ENCODE measurements at places on chromosomes 7 and 10.
A peak's percentile ranks its signal among the peaks of the same experiment; 100 is the strongest.

DNA sequence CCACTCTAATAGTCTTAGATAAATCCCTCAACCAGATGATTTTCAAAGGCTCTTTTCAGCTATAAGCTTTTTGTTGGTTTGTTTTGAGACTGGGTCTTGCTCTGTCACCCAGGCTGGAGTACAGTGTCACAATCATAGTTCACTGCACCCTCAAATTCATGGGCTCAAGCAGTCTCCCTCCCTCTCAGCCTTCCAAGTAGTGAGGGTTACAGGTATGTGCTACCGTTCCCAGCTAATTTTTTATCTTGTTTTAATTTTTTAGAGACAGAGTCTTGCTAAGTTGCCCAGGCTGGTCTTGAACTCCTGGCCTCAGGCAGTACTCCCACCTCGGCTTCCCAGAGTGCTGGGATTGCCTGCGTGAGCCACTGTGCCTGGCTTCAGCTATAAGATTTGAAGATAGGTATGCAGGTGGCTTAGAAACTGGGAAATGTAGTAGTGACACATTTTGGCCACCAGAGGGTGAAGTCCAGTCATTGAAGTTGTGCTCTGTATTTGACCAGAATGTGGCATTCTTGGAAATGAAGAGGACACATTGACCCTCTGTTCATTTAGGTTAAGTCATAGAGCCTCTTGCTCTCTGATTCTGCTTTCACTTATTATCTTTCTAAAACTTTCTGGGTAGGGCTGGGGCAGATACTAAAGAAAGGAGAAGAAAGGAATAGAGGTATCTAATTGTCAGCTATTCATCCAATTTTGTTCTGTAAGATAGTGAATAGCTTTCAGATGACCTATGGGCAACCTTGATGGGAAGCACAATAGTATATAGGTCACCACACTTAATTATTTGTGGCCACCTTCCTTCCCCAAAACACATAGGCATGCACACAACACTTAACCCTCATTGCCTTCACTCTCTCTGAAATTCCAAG is 36.0 kb downstream of the R3HCC1L start:
- DNase-seq: no peak

- DNase-seq: no peak
These were observed 84.5 kb upstream of the SMNDC1 start for GRCh38 chr10:110389255-110389654.

GRCh38 chr7:5502721-5503243 is 79.1 kb upstream of the TNRC18 start:
- no peak for DNase-seq

DNA sequence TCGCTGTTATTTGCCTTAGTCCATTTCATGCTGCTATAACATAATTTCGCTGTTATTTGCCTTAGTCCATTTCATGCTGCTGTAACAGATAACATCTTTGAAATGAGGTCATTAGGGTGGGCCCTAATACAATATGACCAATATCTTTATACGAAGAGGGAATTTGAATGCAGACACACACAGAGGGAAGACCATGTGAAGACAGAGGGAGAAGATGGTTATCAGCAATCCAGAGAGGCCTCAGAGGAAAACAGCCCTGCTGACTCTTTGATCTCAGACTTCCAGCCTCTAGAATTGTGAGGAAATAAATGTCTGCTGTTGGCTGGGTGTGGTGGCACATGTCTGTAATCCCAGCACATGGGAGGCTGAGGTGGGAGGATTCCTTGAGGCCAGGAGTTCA is 404.9 kb downstream of the TYW1 start:
- no peak for DNase-seq

DNA sequence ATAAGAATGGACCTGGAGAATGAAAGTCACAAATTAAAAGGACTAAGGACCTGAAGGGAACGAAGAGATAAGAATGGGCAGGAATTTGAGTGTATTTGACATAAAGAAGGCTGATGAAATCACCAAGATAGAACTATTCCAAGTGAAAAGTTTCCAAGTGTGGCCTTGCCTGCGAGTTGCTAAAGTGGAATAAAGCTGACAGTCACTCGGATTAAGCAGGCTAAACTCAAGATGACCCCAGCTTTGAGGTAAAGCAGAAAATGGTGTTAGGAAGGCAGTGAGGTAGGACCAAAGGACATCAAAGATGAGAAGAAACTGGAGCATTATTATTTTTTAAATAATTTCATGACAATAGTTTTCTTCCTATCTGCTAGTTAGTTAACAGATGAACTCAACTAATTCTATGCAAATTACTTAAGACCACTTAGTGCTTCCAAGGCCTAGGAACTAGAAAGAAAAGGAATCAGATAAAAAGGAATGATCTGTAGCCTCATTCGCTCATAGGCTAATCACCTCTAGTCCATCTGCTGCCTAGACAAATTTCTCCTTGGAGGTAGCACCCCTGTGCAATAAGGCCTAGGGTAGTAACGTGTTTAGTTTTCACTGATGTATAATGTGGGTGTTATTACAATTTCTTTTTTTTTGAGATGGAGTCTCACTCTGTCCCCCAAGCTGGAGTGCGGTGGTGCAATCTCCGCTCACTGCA is 34.5 kb downstream of the EZH2 start:
- no peak for DNase-seq

DNA sequence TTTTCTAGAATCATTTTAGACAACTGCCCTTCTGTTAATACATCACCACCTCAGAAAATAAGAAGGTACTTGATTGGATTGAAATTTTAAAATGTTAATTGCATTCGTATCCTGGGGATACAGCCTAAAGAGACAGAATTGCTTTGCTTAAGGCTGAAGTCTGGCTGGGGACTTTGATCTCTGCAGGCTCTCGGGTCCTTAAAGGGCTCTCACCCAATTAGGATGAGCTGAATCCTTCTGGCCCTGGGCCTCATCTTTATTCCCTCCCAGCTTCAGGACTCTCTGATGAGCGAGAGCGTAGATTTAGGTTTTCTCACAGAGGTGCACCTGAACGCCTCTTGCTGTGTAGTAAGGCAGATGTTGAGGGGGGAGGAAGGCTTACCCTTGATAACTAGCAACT is 475.3 kb upstream of the C7orf33 start:
- no peak for DNase-seq

- no peak for DNase-seq
These were observed 66.6 kb upstream of the IGFBP3 start for GRCh38 chr7:45987521-45988290.

DNA sequence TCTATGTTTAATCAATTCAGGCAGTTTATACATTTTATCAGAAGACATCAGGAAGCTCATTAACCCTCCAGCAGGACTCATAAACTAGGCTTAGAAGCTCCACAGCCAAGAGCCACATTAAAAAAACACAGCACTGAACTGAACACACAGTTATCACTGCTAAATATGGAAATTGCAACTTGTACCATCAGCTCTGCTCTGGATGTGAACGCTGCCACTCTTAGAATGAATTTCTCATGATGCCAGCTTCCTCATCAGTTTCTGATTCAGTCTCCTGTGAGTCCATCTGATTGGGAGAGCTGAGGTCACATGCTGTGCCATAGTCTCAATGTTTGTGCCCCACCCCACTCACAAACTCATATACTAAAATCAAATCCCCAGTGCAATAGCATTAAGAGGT is 17.1 kb upstream of the ING3 start:
- DNase-seq: no peak

DNA sequence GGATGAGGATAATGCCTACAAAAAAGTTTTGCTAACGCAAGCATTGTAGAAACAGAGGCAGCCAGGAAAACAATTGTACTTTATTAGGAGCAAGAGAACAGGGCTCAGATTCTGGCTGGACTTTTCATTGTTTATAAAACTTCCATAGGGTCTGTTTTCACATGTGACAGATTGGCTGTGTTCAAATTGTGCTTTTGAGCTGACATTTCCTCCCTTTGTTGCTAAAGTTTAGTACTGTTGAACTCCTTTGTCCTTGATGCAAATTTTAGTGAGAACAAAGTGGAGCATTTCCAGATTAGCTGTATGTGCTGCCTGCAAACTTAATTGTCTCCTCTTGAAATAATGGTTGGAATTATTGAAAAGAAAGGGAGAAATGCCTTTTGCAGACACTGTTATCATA is 221.0 kb upstream of the FZD1 start:
- no peak for DNase-seq

DNA sequence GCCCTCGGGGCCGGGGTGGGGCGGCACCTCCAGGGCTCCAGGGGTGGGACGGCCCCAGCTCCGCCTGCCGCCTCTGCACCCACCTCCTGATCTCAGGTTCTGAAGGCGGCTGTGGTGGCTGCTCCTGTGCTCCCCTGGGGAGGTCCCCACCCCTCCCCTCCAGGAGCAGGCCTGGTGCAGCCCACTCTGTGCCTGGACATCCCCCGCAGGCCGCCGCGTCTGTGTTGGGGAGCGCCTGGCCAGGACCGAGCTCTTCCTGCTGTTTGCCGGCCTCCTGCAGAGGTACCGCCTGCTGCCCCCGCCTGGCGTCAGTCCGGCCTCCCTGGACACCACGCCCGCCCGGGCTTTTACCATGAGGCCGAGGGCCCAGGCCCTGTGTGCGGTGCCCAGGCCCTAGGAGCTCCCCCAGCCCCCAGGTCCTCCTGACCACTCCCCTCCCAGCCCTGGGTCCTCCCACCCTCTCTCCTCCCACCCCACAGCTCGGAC is 5.5 kb downstream of the CYP2W1 start:
- peak; percentile 62 for DNase-seq

GRCh38 chr7:156820445-156821063 is 72.4 kb downstream of the LMBR1 start:
- DNase-seq: no peak

- no peak for DNase-seq
These were observed 3.1 kb downstream of the AGMO start for GRCh38 chr7:15558756-15559155.

DNA sequence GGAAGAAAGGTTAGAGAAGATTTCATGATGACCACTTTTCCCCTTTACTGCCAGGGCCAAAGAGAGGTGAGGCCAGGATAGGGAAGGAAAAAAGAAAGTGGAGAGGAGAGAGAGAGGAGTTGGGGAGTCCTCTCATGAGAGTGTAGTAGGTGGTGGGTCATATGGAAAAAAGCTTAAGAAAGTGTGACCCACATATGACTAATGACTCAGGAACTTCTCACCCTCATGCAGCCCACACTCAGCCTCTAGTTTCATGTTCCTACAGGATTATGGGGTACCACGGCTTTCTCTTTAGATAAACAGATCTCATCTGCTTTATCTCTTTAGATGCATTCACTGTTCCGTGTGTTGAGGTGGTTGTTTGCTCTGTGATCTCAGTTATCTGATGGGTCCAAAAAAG is 462.5 kb upstream of the IGFBP3 start:
- no peak for DNase-seq

GRCh38 chr7:4833176-4833575 is 28.7 kb downstream of the PAPOLB start:
- no peak for DNase-seq

- DNase-seq: no peak
These were observed 69.4 kb upstream of the CAV2 start for GRCh38 chr7:116429986-116430619.

GRCh38 chr7:12827219-12827821 is 139.9 kb downstream of the ARL4A start:
- DNase-seq: no peak

- DNase-seq: no peak
These were observed 72.5 kb downstream of the NT5C2 start for GRCh38 chr10:103120546-103120945.

- DNase-seq: no peak
These were observed 1.6 kb downstream of the CHN2 start for GRCh38 chr7:29196191-29196590.

Measured in left colon (tissue), 2 donors.